AG04450 (cell line): ENCODE measurements at places on chromosomes 12 and 14. TPM values are rescaled to one million over a fixed set of nuclear protein-coding genes. Genes with fewer than 3 reads are reported as not detected.

- no peak for DNase-seq
Measured at GRCh38 chr12:31722580-31722979, 6.2 kb downstream of the AMN1 start.

- DNase-seq, result no peak
Measured at GRCh38 chr12:53725824-53726223, 1.4 kb downstream of the CALCOCO1 start.

DNA sequence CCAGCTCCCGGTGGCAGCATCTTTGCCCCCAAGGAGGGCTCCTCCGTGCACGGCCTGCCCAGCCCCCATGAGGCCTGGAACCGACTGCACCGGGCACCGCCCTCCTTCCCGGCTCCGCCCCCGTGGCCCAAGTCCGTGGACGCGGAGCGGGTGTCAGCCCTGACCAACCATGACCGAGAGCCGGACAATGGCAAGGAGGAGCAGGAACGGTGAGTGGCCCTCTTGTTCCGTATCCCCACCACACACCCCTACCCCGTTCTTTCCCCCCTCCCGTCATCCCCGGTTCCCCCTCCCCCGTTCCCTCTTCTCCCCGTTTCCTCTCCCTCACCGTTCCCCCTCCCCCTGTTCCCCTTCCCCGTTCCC, 28.3 kb downstream of the LRCOL1 start:
- no peak for DNase-seq

- no peak for DNase-seq
Measured at GRCh38 chr12:8917031-8917430, 2.7 kb downstream of the PHC1 start.

The ZFYVE21 gene
- polyA plus RNA-seq, result 77.5 and 78.6 TPM in 2 replicates

The FAM222A gene
- 0.15 and 0.16 TPM in 2 replicates for polyA plus RNA-seq
